Thymus (tissue), 14 donors: ENCODE measurements at places on chromosomes 6 and 20. TPM values are rescaled to one million over a fixed set of nuclear protein-coding genes. Genes with fewer than 3 reads are reported as not detected.

The FOXF2 gene
- total RNA-seq, result not detected

GRCh38 chr6:13763740-13764381, 50.5 kb downstream of the MCUR1 start:
- DNase-seq, result no peak

DNA sequence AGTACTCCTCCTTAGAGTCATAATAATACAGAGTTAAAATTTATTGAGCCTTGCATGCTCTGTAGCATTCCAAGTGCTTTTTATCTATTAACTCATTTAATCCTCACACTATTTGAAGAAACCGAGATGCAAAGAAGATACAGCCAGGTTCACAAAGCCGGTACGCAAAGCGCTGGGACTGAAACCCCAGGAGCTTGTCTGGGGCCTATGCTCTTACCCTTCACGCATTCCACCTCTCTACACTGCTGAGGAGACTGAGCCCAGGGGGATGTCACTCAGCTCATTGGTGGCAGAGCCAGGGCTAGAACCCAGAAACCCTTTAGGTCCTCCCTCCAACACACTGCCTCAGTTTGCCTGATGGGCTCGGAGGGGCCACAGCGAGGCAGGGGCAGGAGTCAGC, 19.7 kb upstream of the MRPS18A start:
- no peak for DNase-seq

The SNX5 gene
- total RNA-seq, result 102 TPM

DNA sequence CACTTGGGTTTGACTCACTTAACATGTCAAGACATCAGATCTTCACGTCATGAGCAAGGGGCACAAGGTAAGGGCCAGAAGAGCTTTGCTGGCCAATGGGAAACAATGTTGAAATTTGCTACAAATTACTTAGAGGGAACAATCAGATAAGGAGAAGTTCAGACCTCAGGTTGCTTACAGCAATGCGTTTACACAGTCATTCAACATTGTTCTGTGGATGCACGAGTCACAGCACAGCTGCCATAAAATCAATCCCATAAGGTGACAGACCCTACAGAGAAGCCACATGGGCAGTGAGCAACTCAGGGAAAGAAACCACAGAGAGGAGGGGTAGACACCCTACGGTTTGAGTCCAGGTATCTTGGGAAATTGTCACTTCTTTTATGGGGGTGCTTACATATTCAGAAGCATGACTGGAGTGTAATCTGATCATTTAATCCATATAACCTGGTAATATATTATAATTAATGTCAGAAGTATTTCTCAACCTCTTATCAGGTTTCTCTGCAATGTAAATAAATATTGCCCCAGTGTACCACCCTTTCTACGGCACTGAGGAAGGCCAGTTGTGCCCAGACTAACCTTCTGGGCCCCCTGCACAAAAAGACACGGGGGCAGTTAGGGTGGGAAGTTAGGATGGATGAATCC, 2.3 kb upstream of the SLC22A2 start:
- no peak for DNase-seq

DNA sequence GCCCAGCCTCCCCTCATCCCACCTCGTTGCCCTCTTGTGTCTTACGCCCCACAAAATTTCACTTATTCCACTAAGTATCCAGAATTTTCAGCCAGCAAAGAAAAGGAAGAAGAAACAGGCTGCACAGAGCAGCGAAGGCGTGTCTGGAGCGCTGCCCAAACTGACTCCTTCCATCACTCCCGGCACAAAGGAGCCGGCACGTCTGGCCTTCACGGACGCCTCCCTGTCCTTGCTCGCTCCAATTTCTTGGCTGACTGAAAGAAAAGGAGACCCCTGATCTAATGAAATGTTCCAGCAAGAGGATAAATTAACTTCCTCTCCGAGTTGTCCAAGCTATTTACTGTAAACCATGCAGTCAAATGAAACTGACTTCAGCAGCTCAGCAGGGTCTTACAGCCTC, 152.3 kb upstream of the CDH4 start:
- no peak for DNase-seq

DNA sequence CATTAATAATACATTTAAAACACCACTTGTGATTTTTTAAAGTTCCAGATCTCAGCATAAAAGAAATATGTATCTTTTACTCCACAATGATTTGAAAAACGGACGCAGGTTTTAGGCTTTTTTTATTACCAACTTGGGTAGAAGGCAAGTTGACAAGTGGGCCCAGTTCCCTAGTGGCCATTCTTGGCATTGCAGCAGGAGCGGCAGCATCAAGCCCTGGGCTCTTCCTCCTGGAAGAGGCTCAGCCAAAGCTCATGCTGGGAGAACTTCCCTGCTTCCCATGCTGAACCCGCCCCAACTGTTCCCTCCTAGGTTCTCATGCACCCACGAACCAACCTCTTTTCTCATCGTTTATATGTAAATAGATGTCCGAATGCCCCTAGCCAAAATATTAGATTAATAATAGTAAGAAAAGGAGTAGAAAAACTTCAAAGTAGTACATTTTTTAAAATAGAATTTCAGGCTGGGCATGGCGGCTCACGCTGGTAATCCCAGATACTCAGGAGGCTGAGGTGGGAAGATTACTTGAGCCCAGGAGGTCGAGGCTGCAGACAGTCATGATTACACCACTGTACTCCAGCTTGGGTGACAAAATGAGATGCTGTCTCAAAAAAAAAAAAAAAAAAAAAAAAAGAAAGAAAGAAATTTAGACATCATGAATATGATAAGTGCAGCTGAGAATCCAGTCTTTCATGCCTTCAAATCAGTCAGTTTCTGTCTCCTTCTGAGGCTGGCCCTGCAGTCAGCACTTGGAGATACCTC, 18.2 kb upstream of the MYB start:
- no peak for DNase-seq

GRCh38 chr20:45545754-45546453, 1.3 kb downstream of the EPPIN start:
- DNase-seq, result no peak

The SUMO4 gene
- 1.2 TPM for total RNA-seq

The MLN gene
- 0.61 TPM for total RNA-seq

GRCh38 chr20:20443504-20443903, 75.6 kb downstream of the INSM1 start:
- DNase-seq, result no peak
